ENCODE measurements at places on chromosomes 4 and X.

- no peak for DNase-seq
Observed at GRCh38 chr4:157957905-157958304, 214.9 kb downstream of the GASK1B start.

- DNase-seq, result no peak
Observed at GRCh38 chr4:24322995-24323394, 261.4 kb downstream of the DHX15 start.

GRCh38 chr4:21845663-21846062 lies 102.9 kb downstream of the KCNIP4 start:
- DNase-seq, result no peak

GRCh38 chr4:6419452-6420028 lies 52.9 kb downstream of the PPP2R2C start:
- no peak for DNase-seq

DNA sequence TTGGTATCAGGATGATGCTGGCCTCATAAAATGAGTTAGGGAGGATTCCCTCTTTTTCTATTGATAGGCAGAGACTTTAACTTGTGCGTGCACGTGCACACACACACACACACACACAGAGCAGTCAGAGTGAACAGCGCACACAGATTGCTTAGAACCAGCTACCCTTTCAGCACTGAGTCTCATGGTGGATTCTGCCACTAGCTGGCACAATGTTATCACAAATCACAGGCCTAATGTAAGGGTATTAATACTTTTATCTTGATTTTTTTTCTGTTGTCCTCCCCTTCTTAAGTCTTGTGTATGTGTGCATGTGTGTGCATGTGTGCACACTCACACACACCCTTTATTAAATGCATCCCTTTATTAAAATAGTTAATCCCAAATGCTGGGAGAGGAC lies 53.2 kb downstream of the HADH start:
- DNase-seq, result no peak

GRCh38 chr4:44912980-44913379 lies 186.6 kb upstream of the GNPDA2 start:
- DNase-seq, result no peak

DNA sequence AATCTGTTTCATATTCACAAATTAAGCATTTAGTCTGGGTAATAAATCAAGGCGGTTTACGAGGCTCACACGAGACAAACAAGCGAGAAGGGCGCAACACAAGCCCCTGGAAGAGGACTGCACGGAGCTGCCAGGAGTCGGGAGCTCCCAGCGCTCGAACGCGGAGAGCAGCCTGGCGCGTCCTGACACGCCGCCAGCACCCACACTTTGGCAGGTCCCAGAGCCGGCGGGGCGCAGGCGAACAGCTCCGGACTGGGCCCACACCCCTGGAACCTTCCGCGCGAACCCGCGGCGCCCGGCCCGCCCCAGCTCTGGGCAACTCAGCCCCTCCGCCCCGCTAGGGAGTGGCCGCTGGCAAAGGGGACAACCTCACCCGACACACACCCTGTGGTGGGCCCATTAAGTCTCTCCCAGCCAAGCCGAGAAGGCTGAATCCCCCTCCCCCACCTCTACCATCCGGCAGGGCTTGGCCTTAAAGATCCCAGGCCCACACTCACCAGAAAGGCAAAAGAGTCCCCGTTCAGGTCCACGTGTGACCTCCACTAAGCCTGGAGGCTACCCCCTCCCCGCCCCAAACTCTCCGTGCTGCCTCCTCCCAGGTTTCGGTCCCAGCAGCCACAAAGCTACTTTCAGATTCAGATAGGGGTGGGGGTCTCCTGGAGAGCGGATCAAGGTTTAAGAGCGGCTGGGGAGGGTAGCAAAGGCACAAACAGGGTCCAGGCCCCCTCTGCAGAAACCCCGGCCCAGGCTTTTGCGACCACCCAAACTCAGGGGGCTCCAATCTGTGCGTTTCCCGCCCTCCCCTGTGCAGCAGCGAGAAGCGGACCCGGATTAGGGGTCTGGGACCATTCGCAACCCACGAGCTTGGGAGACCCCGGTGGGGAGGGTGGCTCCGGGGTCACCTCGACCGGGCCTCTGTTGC lies 47.5 kb upstream of the BCOR start:
- DNase-seq, result no peak

DNA sequence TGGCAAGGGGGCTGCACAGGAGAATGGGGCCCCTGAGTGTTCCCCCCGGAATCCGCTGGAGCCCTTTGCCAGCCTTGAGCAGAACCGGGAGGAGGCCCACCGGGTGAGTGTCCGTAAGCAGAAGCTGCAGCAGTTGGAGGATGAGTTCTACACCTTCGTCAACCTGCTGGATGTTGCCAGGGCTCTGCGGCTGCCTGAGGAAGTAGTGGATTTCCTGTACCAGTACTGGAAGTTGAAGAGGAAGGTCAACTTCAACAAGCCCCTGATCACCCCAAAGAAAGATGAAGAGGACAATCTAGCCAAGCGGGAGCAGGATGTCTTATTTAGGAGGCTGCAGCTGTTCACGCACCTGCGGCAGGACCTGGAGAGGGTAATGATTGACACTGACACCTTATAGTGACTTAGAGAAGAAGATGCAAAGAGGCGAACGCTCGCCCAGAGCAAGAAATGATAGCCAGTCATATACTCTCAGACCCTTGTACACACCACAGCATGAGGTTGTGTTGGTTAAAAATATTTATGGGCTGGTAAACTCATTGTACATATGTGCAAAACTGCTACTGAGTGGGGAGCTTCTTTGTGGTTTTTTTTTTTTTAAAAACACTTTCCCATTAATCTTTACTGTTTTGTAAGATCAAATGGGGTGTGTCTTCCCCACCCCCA lies 52.5 kb downstream of the JADE1 start:
- DNase-seq, result no peak

DNA sequence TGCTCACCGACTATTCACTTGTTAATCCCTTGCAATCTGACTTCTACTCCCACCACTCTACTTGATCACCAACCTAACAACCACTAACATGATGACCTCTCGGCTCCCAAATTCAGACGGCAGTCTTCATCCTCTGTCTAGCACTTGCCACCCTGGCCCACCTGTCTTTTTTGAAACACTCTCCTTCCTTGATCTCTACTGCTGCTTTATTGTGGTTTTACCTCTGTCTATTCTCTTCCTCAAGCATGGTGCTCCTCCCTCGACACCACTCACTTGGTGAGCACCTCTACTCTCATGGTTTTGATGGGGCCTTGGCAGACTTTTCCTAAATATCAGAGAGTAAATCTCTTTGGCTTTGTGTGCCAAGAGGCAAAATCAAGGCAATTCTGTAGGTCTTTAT lies 21.7 kb upstream of the CXCR3 start:
- no peak for DNase-seq

GRCh38 chr4:153832720-153833287 lies 43.9 kb upstream of the SFRP2 start:
- no peak for DNase-seq

DNA sequence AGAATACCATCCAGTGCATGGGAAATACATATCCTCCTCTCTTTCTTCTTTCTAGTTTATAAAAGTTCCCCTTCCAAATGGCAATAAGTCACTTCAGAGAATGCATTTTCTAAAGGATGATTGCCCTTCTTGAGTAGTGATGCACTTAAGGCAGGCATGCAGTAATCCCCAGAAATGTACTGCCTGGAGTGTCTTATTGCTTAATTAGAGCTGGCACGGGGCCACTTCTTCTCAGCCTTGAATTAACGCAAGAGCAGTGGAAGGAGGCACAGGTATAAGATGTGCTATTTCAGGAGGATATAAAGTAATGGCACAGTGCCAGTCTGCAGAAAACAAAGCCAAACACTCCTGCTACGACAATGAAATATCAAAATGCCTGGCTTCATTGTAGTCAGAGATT lies 371.4 kb upstream of the FAM241A start:
- no peak for DNase-seq

DNA sequence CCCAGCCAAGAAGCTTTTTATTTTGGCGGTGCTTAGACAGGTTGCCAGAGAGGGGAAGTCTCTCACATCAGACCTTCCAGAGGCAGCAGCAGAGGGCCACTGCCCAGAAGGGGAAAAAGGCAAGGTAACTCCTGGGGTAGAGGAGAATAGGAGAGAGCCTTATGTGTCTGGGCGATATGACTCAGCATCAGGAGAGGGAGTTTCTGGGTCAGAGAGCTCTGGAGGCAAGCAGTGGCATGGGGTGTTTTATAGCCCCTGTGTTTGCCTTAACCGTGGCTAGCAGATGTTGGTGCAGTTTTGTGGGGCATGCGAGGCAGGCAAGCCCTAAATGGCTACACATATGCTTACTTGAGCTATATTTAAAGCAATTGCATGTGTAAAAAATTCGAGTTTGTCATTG lies 8.3 kb upstream of the ZXDB start:
- no peak for DNase-seq

- no peak for DNase-seq
Observed at GRCh38 chrX:53354669-53355068, 67.8 kb downstream of the SMC1A start.

DNA sequence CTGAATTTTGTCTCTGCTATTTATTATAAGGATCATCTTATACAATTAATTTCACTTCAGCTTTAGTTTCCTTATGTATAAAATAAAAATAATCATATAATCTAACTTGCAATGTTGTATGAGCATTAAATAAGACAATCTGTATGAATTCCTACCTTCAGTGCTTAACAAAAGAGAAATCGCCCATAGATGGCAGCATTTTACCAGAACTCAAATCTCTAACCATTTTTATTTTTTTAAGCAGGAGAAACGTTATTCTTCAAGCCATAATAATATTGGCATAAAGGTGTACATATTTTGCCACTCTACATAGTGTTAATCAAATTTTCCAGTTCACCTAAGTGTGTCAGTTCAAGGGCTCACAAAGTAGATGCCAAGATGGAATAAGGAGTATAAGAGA lies 78.8 kb downstream of the TMEM47 start:
- DNase-seq, result no peak

DNA sequence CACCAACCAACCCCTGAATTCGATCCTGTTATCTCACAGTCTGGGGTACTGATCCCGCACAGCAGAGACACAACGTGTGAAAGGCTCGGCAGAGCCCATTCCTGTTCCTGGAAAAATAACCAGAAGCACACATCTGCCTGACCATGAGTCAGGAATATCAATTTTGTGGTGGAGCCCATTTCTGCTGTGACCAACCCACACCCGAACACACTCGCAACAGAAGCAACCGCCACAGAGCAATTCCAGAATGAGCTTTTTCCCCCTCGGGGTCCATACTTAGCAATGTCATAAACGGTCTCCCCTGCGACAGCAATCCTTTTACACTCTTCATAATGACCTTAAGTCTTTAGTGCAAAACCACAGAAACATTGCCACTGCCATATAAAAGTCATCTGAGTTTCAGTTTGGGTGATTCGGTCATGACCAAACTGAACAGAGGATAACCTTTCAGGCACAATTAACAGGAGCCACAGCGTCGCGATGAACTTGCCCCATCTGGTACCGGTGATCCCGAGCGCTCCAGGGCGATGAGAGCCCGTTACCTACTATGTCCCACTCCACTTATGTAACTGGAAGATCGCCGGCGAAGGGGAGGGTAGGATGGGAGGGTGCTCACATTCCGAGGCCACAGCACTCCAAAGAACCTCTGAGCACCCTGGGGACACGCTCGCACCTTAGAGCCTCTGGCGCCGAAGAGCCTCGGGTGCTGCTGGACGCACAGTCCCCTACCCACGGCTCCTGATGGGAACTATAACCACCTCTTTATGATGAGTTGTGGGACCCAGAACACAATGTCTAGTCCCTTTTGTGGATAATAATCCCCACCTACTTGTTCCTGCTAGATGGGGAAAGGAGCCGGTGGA lies 1.1 kb downstream of the MECP2 start:
- peak; percentile 0 for DNase-seq

DNA sequence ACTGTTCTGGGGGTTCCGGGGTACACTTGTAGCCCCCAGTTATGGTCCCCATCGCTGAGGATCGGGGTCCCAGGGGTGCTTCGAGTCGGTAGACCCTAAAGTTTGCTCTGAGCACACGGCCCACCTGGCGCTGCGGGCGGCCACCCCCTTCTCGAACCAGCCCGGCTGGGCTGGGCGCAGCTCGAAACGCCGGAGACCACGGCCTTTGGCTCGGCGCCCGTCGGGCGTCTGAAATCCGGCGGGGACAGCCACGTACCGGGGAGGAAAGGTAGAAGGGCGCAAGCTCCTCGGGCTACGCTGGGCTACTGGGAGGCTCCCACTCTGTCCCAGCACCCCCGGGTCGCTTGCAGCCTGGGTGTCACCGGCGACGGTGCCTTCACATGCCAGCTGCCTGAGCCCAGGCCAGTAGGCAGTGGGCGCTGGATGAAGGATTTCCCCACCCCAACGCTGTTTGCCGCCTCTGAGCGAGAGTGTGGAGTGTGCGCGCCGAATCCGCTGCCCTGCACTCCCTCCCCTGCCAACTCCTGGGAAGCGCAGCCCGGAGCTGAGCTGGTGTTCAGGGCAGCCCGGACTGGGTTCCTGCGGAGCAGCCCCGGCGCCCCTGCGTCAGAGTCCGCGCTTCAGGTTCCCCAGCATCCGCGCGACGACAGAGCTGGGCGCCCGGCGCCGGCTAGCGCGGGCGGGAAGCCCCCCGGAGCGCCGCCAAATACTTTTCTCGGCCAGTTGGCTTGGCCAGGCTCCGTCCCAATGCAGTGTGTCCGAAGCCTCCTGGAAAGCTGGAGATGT lies 637 bp downstream of the MAMLD1 start:
- no peak for DNase-seq

DNA sequence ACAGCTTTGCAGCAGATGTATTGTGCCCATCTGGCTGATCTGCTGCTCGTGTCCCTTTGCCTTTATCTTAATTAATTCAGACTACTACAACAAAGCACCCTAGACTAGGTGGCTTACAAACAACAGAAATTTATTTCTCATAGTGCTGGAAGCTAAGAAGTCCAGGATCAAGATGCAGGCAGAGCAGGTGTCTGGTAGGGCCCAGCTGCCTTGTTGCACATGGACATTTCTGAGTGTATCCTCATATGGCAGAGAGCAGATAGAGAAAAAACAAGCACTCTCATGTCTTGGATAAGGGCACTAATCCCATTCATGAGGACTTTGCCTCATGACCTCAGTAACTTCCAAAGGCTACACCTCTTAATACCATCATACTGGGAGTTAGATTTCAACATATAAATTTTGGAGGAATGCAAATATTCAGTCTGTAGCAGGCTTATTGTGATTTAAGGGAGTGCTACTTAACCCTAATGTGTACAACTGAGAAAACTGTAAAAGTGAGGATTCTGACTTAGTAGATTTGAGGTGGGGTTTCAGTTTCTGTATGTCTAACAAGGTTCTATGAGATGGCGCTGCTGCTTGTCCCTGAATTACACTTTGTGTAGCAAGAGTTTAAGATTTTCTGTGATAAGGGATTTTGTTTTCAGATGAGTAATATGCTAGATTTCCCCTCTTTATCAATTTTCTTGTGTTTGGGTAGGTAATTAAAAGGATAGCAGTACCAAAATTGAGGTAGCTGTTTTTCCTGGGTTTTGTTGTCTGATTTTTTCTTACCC lies 473.2 kb upstream of the TECRL start:
- DNase-seq, result no peak

GRCh38 chr4:172007889-172008288 lies 194.7 kb downstream of the GALNTL6 start:
- DNase-seq, result no peak

DNA sequence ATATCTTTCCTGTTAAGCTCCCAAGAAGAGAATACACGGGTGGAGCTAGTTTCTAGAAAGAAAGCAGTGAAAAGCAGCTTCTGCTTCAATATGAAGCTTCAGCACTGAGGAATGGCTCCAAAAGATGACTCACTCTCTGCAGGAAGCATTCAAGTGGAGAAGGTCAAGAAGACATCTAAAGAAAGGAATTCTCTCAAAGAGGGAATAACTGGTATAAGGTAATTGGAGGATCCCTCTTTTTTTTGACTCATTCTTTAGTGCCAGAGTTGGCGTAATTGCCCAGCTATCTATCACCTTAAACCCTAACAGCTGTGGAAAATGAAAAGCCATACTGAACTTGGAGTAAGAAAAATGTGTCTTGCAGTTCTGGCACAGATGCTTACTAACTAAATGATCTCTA lies 3.5 kb downstream of the EDA2R start:
- DNase-seq, result no peak

Data from memory B cell (primary cell).